ENCODE measurements at places on chromosomes 5 and 9. TPM values are rescaled to one million over a fixed set of nuclear protein-coding genes. Genes with fewer than 3 reads are reported as not detected.

NEURL1B gene
- 65.7 TPM for total RNA-seq

SPATA6L gene
- 4.7 TPM for total RNA-seq

HAPLN1 gene
- total RNA-seq, result 0.93 TPM

KIAA0825 gene
- total RNA-seq, result 2.6 TPM

OSMR gene
- total RNA-seq, result 3.3 TPM

LIFR gene
- total RNA-seq, result 28.9 TPM

SPATA31D3 gene
- total RNA-seq, result not detected

FABP6 gene
- not detected for total RNA-seq

RASGRF2 gene
- 2.9 TPM for total RNA-seq

PRR16 gene
- total RNA-seq, result 2.9 TPM

FBP1 gene
- 52.4 TPM for total RNA-seq

ZNF169 gene
- total RNA-seq, result 19.7 TPM

IPPK gene
- 6.8 TPM for total RNA-seq

CARTPT gene
- total RNA-seq, result not detected

FAM163B gene
- total RNA-seq, result 2.0 TPM

SYNPO gene
- 63.9 TPM for total RNA-seq

RASA1 gene
- 27.0 TPM for total RNA-seq

SIL1 gene
- total RNA-seq, result 35.2 TPM

FOXD4L5 gene
- not detected for total RNA-seq

PCDHB14 gene
- 2.0 TPM for total RNA-seq

DCAF10 gene
- total RNA-seq, result 18.5 TPM

HTR1A gene
- not detected for total RNA-seq

ZNF608 gene
- 19.7 TPM for total RNA-seq

LAMC3 gene
- 0.73 TPM for total RNA-seq

FCN1 gene
- 0.46 TPM for total RNA-seq

TRIO gene
- total RNA-seq, result 168 TPM

RGS7BP gene
- total RNA-seq, result 0.38 TPM

GALNT12 gene
- total RNA-seq, result 121 TPM

KIAA1958 gene
- 9.3 TPM for total RNA-seq

PRDM9 gene
- total RNA-seq, result not detected

Data from mucosa of descending colon (tissue), 3 donors.